ENCODE measurements at places on chromosomes 5 and 9.

DNA sequence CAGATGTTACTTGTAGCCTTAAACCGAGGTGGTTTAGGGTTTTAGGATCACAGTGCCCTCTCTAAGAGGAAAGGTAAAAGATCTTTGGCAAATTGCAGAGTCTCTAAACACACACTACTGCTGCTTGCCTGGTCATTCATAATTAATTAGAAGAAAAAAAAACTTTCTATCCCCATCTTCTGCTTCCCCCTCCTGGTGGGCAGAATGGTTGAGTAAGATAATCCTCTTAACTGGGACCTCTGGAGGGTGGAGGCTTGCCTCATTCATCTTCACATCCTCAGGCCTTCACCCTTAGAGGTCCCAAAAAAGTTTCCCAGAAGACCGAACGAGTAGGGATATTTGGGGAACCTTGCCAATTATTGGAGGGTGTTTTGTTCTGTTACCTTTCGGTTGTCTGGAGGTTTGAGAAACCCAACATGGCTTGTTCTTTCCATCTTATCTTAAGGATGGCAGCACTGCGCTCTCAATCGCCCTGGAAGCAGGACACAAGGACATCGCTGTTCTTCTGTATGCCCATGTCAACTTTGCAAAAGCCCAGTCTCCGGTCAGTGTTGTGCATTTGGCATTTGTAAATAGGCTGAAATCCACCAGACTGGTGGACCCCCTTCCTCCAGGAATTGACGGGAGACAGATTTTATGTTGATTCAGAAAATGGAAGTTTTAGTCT is 97.3 kb upstream of the DMRT1 start:
- DNase-seq: no peak

GRCh38 chr5:178527458-178528307 is 62.5 kb downstream of the COL23A1 start:
- no peak for DNase-seq

GRCh38 chr9:133692364-133692985 is 45.7 kb downstream of the SARDH start:
- DNase-seq: no peak

GRCh38 chr5:57102189-57102904 is 71.5 kb upstream of the GPBP1 start:
- DNase-seq: no peak

DNA sequence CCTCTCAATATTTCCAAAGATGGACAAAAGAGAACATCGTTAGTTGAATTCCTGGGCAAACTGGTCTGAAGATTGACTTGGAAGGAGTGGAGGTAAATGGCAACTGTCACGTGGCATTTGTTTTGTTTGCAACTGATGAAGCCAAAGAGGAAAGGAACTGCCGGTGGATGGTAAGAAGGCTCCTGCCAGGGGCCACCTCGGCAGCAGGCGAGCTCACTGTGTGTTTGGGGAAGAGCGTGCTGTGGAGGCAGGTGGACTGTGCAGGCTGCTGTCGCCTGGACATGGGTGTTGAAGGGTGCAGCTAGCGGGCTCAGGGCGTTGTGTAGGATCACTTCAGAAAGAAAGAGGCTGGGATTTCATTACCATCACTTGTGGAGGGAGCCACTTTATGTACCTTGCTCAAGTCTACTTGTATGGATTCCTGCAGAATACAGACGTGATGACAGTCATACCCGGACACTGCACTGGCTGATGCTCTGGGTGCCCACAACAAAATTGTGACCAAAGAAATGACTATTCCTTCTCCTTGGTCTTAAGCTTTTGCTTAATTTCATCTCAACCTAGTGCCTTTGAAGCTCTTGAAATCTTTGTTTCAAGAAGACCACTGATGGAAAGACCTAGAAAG is 72.7 kb downstream of the MAP1B start:
- no peak for DNase-seq

GRCh38 chr9:113164536-113165300 is 13.9 kb downstream of the SLC31A2 start:
- no peak for DNase-seq

DNA sequence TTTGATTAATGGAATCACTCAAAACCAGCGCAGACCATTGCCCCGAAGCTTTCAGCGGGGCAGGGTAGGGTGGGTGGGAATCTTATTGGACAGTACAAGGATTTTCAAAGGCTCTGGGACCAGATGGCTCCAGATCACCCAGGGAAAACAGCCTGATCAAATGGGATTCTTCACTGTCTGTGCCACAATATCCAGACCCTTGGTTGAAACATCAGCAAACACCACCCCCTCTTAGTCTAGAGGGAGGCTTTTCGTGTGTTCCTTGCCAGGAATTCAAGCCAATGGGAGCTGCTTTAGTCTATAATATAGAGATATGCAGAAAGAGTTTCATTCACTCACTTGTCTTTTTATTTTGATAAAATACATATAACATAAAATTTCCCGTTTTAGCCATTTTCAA is 1.7 kb downstream of the GFI1B start:
- no peak for DNase-seq

DNA sequence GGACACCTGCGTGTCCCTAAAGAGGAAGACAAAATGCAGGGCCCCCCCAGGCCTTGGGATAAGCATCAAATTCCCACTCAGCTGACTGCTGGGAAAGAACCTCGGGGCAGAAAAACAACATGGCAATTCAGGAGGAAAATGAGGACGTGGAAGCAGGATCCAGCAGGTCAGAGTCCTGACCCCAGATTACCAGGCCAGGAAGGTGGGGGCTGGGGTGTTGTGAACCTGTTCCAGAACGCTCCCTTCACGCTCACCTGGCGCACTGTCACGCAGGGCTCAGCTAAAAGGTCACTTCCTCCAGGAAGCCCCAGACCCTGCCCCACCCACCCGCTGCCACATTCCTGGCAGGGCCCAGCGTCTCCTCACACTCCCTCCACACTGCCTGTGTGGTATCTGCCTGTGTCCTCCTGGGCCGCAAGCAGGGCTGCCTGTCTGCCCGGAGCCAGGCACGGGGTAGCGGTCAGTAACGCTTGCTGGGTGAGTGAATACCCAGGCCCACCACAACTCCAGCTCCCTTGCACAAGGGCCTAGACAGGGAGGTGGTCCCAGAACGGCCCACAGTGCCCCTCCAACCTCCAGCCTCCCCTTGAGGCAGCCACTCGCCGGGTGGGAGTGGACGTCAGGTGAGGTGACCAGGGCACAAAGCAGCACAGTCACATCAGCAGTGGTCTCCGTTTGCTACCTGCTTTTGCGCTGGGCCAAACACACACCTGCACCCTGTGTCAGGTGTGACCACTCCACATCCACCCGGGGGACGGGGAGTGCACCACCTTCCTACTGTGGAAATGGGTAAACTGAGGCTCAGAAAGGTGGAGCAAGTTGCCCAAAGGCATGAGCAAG is 18.1 kb downstream of the VAV2 start:
- DNase-seq: no peak

DNA sequence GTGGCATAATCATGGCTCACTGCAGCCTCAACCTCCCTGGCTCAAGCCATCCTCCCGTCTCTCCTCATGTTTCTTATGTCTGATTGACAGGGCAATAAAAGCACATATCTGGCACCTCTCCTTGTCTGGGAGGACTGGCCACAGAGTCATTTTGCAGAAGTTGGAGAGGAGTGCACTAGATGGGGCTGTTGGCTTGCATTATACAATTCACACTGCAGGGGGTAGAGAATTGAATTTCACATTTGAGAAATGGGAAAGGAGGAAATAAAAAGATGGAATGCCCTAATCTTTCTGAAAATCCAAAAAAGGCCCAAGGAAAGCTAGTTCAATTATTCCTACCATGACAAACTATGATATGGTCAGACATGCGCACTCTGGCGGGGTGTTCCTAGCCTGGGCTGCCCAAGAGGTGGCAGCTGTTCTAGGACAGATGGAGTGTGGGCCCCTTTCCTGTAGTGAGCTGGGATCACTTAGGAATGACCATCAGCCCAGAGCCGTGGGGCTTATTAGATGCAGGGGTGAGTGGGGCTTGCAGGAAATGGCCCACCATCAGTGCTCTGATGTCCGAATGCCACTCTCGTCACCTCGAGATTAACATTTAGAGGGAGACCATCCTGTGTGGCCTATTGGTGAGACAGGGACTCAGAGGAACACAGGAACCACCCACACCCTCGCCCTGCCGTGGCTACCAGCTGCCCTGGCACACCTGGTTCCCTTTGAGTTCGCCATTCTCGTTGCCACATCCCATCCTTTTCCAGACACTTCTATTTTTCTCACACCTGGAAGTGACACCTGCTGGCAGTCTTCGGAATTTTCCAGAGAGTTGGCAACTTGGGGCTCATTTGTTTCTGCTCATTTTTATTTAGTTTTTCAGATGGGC is 21.8 kb upstream of the ANKRD18A start:
- DNase-seq: no peak

- no peak for DNase-seq
These were observed 172.8 kb downstream of the COL23A1 start for GRCh38 chr5:178417391-178417811.

DNA sequence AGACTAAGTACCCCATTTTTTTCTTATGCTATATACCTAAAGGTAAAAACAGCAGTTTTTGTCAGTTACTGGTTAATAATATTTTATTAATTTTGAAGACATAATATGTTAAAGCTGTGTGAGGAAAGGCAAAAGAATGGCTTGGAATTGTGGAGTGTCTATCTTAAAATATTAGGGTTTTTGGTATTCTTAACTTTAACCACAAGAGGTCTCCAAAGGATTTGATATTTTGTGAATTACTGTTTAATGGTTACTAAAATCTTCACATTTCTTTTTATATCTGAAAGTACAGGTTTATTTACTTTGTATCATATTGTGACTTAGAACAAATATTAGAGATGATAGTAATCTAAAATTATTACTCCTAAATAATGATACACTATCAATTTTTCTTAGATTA is 32.0 kb upstream of the DHFR start:
- DNase-seq: no peak

DNA sequence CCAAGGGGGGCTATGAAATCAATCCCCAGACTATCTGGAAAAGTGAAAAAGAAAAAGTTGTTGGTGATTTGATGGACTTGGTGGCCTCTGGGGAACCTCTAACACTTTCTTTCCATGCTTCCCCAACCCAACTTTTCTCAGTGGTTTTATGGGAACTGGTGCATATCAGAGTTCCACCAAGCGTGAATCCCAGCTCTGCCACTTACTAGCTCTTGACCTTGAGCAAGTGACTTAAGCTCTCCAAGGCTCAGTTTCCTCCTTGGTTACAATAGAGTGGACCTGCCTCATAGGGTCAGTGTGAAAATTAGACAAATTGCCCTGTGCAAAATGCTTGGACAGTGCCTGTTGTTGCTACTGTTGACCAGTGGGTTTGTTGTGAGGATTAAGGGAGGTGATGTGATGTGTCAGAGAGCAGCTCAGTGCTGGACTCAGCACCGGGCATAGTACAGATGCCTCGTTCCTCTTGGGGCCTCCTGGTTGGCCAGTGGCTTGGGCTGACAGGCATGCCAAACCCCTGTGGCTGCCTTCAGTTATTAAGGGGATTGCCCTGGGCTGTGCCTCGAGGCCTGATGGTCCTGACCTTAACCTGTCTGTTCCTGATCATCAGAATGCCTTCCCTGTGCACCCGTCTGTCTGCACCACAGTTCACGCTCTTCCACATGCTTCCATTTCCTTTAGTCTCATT is 49.3 kb downstream of the COL15A1 start:
- DNase-seq: no peak

DNA sequence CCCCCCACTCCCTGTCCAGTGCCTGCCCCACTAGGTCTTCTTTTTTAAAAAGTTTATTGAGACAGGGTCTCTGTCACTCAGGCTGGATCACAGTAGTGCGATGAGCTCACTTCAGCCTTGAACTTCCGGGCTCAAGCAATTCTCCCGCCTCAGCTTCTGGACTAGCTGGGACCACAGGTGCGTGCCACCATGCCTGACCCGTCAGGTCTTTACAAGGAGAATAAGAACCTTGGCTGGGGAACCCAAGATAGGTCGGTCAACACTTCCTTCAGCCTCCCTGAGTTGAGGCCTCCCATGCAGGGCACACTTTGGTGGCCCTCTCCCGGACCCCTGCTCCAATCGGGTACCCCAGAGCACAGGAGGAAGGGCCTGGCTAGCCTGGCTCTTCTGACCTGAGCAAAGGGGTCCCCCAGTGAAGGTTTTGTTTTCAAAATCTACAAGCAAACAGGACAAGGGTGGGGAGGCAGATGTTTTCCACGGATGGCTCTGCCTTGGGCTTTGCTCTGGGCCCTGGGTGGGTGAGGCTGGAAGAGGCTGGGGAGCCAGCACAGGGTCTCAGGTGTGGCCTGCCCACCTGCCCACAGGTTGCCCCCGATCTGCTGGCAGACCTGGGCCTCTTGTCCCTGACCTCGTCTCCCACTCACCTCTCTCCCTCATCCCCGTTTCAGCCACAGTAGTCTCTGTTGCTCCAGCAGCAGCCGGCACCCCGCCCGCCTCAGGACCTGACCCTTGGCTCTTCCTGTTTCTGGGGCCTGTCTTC is 108.7 kb upstream of the PHYKPL start:
- no peak for DNase-seq

DNA sequence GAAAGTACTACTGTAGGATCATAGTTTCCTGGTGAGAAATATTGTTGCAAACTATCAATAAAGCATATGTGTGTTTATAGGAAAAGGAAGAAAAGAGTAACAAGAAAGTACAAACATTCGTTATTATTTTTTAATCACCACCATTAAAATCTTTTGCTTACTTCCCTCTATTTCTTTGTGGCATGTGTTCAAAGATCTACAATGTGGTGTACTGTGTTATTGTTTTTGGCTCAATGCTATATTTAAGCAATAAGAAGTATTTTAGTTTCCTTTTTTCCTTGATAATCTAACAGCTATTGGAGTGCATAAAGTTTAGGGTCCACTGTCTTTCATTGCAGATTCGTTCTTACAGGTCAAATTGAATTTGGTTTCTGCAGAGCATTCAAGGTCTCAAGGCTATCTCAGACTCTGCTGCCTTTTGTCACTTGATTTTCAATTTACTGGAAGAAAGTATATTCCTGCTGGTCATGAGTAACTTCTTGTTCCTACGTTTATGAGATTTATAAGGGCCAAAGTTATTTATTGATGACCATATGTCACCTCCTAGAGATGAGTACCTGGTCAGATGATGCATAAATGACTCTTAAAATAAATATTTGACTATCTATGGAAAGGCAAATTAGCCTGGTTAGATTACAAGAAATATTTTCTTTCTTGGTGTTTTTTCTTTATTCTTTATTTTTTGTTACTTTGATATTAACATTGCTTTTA is 323.0 kb downstream of the TMEM167A start:
- no peak for DNase-seq

GRCh38 chr5:87298692-87299362 is 31.1 kb downstream of the RASA1 start:
- DNase-seq: no peak

DNA sequence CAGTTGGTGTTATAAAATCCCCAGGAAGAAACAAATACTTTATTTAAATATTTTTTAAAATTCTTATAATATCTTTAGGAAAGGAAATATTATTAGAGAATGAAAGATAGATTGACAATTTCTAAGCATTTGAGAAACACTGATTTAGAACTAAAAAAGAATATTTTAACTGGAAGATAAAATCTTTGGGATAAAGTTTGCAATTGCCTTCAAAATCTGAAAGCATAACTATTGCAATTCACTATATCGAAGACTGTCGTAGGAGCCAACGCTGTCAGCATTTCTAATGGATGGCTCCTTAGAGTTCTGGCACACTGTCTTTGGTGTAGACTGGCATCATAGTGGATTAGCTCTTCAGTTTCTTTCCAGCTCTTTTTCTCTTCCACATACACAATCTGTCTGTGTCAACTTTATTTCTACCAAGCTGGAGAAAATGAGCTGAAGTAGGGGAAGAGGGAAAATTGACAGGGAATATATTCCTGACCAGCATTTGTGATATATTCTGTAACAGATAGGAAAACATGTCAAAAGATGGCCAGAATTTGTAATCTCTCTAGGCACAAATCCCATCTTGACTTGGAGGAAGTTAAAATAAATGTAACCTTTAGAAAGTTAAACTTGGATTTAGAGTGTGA is 1561.4 kb downstream of the MAT2B start:
- DNase-seq: no peak

Measured in GM12864 (cell line).